Stimulated activated CD4-positive, alpha-beta T cell treated with anti-CD3 and anti-CD28 coated beads, Interleukin-12 subunit alpha, Interleukin-12 subunit beta, amount 100 ng/mL, for 24 hours (primary cell): ENCODE measurements at places on chromosomes 5 and 9.

GRCh38 chr5:146331423-146331822, 7.2 kb upstream of the POU4F3 start:
- no peak for DNase-seq

DNA sequence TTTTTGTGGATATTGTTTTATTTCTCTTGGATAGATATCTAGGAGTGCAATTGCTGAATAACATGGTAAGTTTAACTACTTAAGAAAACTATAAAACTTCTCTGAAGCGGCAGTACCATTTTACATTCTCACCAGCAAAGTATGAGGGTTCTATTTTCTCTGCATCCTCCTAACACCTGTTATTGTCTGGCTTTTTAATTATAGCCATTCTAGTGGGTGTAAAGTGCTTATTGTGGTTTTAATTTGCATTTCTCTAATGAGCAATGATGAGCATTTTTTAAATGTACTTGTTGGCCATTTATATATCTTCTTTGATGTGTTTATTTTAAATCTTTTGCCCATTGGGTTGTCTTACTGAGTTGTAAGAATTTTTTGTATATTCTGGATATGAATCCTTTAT, 28.7 kb downstream of the SMIM32 start:
- DNase-seq = no peak

- no peak for DNase-seq
Observed at GRCh38 chr5:9716838-9717281, 86.7 kb upstream of the TAS2R1 start.

DNA sequence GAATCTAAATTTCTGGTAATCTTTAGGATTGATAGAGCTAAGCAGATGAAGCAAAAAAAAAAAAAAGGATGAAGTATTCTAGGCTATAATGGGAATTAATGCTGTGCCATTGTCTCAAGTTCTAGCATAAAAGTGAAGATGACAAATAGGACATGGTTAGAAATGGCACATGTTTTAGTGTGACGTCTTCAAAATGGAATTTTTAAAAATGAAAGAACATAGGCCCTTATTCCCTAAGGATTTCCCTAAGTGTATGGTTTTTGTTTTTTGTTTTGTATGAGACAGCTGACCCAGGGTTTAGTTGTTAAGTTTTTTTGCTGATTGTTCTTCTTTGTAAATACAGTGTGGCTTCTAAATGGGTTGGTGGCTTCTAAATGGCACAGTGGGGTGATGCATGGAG, 7.1 kb downstream of the TLE4 start:
- DNase-seq = no peak

DNA sequence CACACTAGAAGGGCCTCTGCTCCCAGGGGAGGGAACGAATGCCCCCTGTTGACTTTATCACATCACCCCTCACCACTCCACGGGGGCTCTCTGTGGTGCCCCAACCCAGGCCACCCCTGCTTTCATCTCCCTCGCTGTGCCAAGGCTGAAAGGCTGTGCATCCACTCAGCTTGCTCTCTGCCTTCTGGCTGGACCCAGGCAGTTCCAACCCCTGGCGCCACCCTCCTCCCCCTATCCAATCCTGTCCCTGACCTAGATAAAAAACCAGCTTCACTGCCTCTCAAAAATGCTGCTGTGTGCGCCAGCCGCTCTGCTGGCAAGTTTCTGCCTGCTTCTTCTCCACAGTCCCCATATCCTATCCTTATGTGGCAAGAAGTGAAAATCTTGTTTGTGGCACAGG, 22.4 kb upstream of the CORO2A start:
- DNase-seq = no peak

- DNase-seq = no peak
Observed at GRCh38 chr9:36152741-36153438, 16.3 kb upstream of the CCIN start.

DNA sequence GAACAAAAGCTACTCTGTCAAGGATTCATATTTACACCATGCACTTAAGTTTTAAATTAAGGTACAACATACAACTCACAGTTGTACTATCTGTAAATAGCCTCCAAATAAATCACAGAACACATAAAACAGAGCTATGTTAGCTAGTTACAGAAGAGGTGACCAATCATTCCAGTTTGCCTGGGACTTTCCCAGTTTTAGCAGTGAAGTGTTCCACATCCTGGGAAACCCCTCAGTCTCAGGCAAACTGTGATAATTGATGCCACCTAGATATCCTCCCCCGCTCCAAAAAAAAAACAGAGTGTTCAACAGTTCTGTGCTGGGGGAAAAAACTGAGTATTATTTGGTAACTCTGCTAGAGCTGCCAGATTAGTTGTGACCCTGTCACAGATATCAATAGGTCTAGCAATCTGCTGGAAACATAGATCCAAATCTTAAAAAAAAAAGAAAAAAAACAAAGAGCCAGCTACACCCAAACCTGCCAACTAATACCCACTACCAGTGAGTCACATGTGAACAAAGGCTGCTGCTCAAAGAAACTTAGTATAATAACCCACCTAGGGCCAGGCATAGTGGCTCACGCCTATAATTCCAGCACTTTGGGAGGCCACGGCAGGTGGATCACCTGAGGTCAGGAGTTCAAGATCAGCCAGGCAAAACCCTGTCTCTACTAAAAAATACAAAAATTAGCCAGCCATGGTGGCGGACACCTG, 5.7 kb downstream of the TBCA start:
- no peak for DNase-seq
